ENCODE measurements at places on chromosomes 3 and 15.

- no peak for DNase-seq
Observed at GRCh38 chr3:9400616-9401015, 3.2 kb downstream of the SETD5 start.

GRCh38 chr15:41194444-41194843, 36.1 kb downstream of the EXD1 start:
- DNase-seq, result no peak

GRCh38 chr3:160719710-160720109, 36.3 kb upstream of the PPM1L start:
- DNase-seq, result no peak

DNA sequence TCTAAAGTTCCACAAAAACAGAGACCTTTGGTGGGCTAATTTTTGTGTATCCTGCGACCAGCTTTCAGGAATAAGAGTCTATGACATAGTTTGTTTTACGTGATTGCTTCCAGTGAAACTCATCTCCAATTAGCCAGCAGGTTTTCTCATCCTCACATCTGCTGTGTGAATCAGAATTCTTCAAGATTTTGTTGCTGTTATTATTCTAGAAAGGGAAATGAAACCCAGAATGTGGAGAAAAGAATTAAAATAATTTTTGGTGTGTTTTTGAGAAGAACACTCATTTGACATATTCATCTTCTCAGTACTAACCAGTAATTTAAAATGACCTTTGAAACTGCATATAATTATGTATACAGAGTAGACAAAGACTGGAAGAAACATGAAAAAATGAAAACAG, 175.9 kb downstream of the USP13 start:
- no peak for DNase-seq

GRCh38 chr15:66415360-66415759, 28.6 kb downstream of the MAP2K1 start:
- DNase-seq, result no peak

- DNase-seq, result no peak
Observed at GRCh38 chr3:139797724-139798343, 120.1 kb upstream of the NMNAT3 start.

- DNase-seq, result no peak
Observed at GRCh38 chr3:98843266-98843959, 58.1 kb downstream of the DCBLD2 start.

- DNase-seq, result no peak
Observed at GRCh38 chr3:170889630-170890029, 18.8 kb downstream of the EIF5A2 start.

GRCh38 chr3:14141602-14142341, 16.9 kb downstream of the TMEM43 start:
- DNase-seq, result no peak

GRCh38 chr3:152307829-152308474, 39.2 kb downstream of the MBNL1 start:
- no peak for DNase-seq

DNA sequence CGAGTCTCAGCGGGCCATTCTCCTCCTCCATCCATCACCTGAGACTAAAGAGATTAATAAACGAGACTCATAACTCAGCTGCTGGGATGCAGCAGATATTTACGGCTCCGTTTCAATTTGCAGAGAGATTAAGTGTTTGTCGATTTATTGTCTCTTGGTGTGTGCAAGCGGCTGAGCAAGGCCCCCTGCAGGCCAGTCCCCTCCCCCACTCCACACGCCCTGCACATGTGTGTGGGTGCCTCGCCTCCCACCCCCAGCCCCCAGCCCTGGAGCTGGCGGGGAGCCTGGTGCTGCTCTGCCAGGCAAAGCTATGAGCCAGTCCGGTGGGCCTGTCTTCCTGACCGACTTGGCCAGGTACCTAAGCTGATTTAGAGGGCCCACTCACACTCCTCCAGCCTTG, 63.0 kb downstream of the CYP11A1 start:
- DNase-seq, result no peak

- peak; percentile 23 for DNase-seq
Observed at GRCh38 chr3:47849699-47850563, 47.0 kb downstream of the DHX30 start.

- DNase-seq, result no peak
Observed at GRCh38 chr3:30751610-30752299, 142.7 kb downstream of the GADL1 start.

- no peak for DNase-seq
Observed at GRCh38 chr15:69042531-69042930, 28.0 kb downstream of the NOX5 start.

GRCh38 chr15:71817351-71817750, 7.0 kb downstream of the NR2E3 start:
- DNase-seq, result no peak

DNA sequence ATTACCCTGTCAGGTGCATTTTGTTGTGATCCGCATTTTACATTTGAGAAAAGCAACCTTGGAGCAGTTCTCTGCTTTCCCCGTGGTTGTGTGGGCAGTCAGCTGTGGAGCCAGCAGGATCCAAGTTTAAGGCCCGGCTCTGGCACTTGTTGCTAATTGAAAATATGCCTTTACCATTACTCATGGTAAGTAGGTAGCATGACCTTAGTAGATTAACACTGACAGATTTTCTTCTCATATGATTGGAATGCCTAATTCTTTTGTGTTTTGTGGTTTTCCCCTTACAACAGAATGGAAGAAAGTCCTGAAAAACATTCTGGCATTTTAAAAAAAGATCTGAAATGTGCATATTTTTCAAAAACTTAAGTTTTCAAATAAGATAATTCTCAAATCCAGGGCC, 246.5 kb upstream of the LRRN1 start:
- no peak for DNase-seq

GRCh38 chr3:13579063-13579462, 30.1 kb downstream of the FBLN2 start:
- DNase-seq, result no peak

DNA sequence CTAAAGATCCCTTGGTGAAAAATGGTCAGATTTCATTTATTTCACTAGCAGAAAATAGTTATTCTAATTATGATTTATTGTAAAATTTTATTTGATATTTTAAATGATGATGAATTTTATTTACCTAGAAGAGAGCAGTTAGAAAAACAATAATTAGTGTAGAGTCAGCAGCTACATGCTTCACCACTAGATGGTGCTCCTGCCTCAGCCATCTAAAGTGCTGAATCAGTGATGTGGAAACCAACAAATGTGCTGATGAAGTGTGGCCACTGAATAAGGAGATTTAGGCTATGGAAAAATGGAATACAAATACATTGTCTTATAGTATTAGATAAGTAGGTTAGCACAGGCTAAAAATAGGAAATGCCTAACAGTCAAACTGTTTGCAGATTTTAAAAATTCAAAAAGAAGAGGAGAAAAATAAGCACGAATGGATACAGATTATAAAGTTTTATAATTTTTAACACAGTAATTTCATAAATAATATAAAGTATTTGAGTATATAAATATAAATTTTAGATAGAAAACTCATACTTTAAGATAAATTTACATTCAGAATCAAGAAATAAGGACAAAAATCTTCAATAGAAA, 109.8 kb downstream of the PPP2R3A start:
- DNase-seq, result peak; percentile 52

DNA sequence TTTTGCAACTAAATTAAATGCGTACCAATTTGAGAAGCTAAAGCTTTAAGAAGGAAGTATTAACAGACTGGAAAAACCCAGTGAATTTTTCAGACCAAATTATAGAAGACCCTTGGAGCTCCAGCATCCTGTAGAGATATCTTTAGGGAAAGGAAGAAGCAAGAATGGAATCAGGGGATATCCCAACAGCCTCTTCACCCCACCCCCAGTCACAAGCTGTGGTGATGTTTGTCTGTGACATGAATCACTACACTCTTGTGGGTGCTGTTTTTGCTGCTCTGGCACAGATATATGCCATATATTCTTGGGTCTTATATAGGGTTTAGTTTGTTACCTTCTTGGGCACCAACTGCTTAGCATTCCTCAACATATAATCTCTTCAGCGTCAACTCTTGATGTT, 78.5 kb upstream of the BCL6 start:
- no peak for DNase-seq

DNA sequence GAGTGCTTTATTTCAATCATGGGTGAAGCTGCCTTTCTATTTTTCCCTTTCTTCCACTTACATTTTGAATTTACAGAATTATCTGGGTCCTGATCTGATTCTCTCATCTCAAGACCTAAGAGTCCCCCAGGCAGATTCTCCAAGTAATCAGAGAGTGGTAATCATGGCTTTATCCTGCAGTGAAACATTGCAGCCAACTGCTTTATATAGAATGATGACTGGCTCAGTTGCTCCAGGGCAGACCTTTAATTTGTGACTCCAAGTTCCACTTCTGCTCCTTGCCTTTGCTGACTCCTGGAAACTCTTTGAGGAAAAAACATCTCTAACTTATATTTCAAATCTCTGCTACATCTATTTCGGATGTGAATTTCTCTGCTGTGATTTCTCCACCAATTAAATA, 25.5 kb upstream of the NPTN start:
- no peak for DNase-seq

GRCh38 chr3:42085641-42086376, 5.3 kb upstream of the TRAK1 start:
- no peak for DNase-seq

GRCh38 chr15:89543389-89543788, 31.9 kb upstream of the TICRR start:
- DNase-seq, result no peak

DNA sequence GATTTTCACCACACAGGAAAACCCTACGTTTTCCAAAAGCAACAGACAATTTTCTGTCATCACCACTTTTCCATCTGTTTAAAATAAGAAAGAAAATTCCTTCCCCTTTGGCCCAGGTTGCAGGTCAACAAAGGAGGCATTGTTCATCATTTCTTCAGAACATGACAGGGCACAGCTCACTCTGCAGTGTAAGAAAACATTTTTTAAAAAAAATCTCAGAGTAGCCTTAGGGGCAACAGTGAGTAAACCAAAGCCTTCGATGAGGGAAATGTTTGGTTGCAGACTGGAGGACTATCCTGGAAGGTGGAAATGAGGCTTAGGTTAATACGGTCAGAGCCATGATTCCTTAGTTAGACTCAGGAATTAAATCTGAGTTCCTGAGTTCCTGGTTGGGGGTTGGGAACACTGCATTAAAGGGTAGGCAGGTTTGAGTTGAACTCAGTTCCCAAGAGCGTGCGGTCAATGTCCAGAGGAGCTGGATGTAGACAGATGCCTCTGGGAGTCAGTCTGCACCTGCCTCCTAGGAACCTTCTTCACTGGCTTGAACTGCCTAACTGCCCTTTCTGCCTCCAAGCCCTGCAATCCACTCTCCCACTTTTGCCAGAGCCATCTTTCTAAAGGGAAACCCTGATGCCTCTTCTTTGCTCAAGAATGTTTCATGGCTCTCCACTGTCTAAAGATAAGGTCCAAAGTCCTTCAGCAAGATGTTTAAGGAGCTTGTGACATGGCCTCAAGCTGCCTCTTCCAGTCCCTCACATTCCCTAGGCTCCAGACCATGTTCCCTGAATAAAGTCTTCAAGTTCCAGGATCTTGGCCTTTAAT, 3.3 kb upstream of the HES1 start:
- DNase-seq, result no peak

- no peak for DNase-seq
Observed at GRCh38 chr3:26081166-26081565, 291.3 kb downstream of the OXSM start.

DNA sequence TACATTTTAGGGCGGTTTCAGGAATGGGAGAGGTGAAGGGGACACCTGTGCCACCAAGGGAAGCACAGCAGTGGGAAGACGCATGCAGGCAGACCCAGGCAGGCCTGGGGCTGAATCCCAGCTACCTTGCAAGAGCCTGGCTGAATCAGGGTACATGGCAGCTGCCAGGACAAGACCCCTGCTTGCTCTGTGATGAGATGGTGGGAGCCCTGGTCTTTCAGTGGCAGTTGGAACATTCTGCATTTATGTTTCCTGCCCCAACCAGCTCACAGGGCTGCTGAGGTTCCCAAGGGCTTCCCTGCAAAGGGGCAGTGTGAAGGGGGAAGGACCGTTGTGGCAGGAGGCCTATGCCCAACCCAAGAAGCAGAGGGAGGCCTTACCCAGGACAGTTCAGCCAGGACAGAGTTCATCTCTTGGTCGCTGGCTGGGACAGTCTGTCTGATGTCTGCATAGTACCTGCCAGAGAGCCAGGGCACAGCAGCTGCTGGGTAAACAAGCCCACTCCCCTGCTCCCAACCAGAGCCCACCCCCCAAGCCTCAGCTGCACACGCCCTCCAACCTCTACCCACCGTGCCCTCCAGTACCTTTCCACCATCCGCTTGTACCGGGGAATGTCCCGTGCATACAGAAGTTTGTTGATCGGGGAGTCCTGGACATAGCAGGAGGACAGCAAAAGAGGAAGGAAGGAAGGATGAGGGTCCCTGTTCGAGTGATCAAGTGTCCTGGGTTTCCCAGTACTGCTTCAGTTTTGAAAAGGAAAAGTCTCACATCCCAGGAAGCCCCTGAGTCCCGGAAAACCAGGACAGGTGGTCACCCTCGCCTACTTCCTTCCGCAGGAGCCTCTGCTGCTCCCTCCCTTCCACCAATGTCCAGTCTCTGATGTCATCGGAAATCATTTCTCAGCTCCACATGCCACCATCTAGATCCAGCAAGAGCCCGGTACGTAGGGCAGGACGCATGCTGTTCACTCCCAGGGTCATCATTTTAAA, 23.1 kb downstream of the PLXNB1 start:
- DNase-seq, result no peak

DNA sequence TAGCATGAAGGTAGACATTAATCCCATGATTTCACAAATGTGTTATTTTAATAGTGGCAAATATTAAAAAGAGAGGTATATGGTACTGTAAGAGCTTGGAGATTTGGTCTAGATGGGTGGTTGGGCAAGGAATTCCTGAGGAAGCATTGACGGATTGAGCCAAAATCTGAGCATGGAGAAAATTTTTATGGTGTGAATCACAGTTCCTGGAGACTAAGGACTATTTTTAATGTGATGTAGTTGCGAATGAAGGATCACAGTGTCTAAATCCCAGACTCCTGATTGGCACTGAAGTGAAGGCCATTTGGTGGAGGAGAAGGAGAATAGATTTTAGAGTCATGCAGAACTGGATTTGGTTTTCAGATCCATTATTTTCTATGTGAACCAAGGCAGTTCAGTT, 188.7 kb upstream of the FEZF2 start:
- DNase-seq, result peak; percentile 19

DNA sequence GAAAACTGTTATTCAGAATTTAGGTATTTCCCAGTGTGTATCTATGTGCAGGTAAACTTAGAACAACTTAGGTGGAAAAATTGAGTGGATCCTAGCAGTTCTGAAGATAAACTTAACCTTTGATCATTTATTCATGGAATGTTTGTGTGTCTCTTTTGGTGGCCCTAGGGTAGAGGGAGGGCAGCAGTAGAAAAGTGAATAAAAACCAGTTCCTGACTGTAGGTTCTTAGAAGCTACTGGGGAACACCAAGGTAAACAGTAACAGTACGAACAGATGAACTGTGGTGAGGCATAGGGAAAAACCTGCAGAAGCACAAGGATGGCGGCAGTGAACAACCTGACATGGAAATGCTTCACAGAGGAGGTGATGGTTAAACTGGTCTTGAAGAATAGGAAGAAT, 2.5 kb downstream of the SNRK start:
- no peak for DNase-seq

- DNase-seq, result no peak
Observed at GRCh38 chr15:90654233-90655136, 62.7 kb upstream of the BLM start.

GRCh38 chr3:34065901-34066300, 267.5 kb downstream of the PDCD6IP start:
- DNase-seq, result no peak
